NCI-H1092 treated with DMSO at 0.1 percent for 48 hours (cell line): ENCODE measurements at places on chromosomes 12 and 14.
A peak's percentile ranks its signal among the peaks of the same experiment; 100 is the strongest.

GRCh38 chr12:21613931-21614330 lies 9.3 kb upstream of the GYS2 start:
- DNase-seq, result no peak

DNA sequence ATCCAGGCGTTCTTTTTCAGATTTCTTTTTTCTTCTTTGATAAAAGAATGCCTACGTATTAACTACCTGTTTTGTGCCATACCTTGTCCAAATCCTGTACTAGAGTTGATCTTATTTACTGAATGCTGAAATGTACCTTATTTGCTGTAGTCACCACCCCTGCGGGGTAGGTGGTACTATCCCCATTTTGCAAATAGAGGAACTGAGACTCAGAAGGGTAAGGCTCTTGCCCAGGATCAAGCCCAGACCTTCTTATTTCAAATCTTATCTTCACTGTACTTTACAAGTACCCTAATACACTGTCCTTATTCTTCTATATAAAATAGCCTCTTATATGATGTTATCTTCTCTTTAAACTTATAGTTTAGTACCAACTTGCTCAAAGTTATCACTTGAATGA lies 206.5 kb downstream of the SLC41A2 start:
- DNase-seq, result no peak

DNA sequence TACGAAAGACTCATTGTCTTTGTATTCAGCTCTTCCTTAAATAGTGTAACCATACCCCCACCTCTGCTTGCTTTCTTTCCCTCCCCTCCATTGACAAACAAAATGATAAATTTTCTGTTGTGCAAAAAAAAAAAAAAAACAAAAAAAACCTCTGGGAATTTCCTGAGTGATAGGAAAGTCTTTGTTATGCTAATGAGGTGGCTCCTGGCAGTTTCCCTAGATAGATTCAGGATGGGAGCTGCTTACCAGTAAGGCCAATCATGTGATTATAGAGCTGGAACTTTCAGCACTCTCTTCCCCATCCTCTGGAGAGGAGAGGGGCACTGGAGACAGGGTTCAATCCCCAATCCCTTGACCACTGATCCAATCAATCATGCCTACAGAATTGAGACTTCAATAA lies 120.5 kb downstream of the NUAK1 start:
- DNase-seq, result no peak

DNA sequence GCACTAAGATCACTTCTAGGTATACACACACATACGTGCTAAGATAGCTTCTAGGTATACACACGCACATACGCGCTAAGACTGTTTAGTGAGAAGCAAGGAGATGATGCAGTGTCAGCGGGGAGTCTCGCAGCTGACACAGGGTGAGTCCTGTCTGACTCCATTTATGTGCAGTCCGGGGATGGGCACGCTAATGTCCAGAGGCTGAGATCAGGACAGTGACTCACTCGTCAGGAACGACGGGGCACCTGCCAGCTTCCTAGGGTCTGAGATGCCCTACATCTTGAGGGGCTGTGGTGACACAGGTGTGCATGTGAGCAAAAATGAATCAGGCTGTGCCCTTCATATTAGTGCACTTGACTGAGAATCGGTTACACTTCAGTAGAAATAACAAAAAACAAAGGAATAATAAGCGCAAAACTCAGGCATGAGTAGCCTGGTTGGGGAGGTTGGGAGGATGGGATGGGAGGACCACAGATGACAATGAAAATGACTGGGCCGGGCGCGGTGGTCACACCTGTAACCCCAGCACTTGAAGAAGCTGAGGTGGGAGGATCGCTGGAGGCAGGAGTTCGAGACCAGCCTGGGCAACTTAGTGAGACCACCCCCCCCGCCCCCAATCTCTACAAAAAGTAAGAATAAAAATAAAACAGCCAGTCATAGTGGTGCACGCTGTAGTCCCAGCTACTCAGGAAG lies 29.1 kb upstream of the ULK1 start:
- no peak for DNase-seq

GRCh38 chr12:85244561-85244960 lies 35.5 kb upstream of the ALX1 start:
- DNase-seq, result no peak

DNA sequence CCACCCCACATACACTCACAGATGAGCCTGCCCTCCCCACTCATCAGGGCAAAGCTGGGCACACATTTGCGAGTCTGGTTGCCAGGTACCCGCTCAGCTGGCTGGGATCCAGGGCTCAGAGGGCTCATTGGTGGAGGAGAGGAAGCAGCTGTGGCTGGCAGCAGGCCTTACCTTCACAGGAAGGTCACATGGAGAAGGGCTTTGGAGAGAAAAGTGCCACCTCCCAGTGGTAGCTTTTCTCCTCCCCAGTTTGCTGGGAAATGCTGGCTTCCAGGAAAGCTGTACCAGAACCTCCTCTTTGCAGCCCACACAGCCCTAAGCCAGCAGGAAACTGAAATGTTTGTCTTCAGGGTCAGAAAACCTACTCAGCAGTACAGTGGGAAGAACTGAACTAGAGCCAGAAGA lies 55.6 kb downstream of the LGMN start:
- DNase-seq, result peak; percentile 97

DNA sequence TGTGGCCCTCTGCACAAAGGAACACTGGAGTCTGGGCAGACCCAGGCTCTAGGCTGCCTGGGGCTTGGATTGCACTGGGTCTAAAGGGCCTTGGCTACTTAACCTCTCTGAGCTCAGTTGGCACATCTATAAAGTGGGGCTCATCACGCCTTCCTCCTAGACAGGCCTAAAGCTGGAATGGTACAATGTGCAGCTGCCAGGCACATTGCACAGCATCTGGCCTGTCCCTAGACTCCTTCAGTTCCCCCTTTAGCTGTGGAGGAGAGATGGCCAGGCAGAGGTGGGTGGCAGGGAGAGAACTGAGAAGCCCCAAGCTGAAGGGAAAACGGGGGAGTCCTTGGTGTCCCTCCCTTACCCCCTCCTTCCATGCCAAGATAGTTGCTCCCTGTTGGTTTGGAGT lies 10.8 kb downstream of the IRF2BPL start:
- no peak for DNase-seq

GRCh38 chr12:110739488-110739887 lies 3.2 kb downstream of the PPP1CC start:
- DNase-seq, result no peak

GRCh38 chr14:103693515-103693914 lies 21.7 kb downstream of the XRCC3 start:
- no peak for DNase-seq

GRCh38 chr12:67472539-67472938 lies 176.0 kb upstream of the DYRK2 start:
- DNase-seq, result peak; percentile 42

GRCh38 chr14:22282417-22282816 lies 306.6 kb downstream of the DAD1 start:
- DNase-seq, result no peak

DNA sequence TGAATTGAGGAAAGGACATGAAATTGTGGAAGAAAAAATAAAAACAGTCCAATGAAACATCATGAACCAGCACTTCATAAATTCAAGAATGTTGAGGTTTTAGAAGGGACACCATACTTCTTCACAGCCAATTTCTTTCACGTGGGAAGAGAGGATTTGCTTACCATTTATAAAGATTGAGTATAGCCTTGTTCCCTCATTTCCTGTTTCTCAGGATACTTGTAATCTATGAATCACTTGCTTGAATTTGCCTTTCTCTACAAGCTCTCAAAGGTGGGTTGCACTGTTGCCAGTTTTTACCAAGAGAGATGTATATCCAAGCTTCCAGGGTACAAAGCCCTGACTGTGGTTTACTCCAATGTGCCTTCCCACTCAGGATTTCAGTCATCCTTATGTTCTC lies 116.1 kb downstream of the DUSP6 start:
- no peak for DNase-seq

DNA sequence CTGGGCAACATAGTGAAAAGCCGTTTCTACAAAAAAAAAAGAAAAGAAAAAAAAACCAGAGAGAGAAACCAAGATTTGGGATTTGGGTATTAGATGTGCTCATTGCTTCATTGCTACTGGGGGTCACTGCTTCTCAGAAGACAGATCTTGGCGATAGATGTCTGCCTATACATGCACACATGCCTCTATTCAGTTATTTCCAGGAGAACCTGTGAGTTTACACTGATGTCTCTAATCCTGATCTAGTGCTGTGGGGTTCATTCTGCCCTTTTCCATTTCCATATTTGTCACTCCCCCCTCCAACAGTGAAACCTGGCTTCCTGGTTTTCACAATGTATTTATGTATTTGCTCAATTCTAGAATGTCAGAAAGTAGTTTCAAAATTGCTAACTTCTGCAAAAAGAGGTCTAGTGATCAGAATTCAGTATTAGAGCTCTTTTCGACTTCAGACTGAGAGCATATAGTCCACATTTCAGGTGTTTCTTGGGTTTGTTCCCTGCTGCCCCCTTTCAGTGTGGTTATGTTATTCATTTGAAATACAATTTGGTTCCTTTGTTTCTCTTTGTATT lies 111.0 kb downstream of the SLC25A47 start:
- no peak for DNase-seq

DNA sequence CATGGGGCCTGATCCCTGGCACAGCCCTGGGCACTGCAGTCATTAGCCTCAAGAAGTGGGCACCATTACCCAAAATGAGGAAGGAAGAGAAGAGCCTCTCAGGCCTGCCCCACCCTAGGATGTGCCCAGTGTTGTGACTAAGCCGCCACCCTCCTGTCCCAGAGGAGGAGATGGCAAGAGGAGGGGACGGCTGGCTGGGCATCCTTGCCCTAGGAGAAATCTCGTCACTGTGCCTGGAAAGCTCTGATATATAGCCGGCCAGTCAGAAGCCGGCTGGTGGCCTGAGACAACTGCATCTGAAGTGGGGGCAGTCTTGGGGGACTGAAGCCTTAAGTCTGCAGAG lies 115.2 kb downstream of the LGMN start:
- no peak for DNase-seq

DNA sequence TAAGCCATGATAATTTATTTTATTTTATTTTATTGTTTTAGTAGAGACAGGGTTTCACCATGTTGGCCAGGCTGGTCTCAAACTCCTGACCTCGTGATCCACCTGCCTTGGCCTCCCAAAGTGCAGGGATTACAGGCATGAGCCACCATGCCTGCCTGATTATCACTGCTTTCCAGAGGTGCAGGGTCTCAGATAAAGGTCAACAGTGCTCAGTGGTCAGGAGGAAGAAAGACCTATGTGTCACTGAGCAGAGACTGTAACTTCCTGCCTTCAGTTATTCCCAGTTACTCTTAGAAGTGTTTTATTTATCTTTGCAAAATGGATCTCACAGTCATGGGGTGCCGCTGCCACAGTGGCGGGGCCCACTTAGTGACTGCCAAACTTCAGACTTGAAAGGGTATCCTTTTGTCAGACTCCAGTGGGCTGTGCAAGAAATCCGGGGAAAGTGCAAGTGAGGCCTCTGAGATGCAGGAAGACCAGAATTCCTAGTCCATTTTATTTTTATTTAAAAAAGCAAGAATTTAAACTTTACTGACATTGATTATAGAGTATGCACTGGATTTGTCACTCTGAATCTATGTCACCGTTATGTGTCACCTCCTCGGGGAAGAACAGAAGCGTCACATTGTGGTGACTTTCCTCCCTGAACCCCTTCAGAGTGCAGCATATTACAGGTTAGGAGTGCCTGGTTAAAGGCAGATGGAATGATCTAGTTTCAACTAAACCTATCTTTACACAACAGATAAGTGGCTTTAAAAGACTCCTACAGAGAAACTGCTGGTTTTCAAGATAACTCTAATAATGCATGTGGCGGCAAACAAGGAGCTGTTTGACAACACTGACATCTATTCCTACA lies 59.1 kb upstream of the BICD1 start:
- DNase-seq, result no peak

- no peak for DNase-seq
Observed at GRCh38 chr14:69045857-69046475, 66.9 kb upstream of the ACTN1 start.

DNA sequence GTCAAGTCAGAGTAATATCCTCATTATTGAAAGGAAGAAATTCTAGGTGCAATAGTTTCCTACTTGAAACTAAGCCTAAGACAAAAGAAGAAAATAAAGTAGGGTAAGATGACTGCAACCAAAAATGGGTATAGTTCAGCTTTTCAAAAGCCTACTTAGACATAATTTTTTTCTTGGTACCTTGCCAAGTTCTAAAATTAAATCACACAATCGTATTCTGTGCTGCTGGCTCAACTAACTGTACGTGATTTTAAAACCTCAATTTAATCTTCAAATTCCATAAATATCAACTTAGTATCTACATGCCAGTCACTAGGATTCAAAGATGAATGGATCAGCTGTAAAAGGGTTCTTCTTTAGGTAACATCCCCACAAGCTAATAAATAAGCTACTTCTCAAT lies 56.9 kb downstream of the SCAF11 start:
- DNase-seq, result no peak

DNA sequence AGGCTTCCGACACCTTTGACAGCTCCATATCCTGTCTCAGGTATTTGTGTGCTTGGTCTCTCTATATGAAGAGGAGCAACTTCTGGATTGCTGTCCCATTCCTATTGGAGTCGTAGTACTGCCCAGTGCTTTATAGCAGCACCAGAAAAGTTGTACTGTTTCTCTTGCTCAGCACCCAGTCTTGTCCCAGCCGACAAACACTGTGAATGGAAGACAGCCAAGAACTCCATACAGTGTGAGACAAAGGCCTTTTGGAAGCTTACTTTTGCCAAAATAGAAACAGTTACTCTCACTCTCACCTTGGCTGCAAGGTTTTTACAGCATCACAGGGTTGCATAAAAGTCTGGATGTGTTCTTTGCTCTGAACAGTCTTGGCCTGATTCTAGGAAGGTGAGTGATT lies 105.3 kb downstream of the TGFB3 start:
- DNase-seq, result no peak

- no peak for DNase-seq
Observed at GRCh38 chr12:100266585-100266834, 369 bp downstream of the DEPDC4 start.

DNA sequence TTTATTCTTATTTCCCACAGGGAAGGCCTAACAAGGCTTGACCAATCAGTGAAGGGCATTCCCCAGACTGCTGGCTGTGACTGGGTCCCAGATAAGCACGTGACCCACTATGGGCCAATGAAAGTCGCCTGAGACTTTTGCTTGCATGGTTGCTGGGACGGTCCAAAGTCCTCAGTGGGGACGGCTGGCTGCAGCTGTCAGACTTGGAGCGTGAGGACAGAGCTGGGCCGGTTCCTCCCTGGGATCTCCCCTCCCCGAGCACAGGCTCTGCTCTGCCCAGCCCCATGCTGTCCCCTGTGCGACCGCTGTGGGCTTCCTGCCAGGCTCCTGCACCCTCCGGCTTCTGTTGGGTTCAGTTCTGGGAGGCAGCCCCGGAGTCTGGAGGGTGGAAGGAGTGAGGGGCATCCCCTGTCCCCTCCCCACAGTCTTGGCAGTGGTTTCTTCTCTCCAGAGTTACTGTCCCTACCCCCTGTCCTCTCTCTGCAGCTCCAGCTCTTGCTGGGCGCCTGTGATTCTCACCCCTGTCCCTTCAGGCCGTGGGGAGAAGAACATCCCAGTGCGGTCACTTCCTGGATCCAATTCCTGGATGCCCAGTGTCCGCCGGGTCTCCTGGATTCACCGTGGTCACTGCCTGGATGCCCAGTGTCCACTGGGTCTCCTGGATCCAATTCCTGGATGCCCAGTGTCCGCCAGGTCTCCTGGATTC lies 50.1 kb downstream of the GALNT9 start:
- no peak for DNase-seq
